NCI-H2029 treated with DMSO at 0.1 percent for 48 hours (cell line): ENCODE measurements at places on chromosomes 12 and 14.

DNA sequence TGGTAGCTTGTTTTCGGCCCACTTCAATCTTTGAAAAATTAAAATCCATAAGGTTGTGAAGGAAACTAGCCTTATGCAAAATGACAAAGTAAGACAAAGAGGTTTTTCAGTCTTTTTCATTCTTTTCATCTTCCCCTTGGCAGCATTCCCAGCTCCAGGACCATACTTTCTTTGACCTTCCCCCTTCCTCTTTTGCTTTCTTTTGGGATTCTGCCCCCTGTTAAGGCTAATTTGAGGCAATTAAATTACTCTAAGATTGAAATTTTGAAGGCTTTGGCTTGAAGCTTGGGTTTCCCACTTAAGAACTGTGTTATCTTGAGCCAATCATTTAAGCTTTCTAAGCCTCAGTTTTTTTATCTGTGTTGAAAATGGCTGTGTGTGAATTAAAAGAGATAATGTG lies 124.9 kb downstream of the DACT1 start:
- DNase-seq, result no peak

DNA sequence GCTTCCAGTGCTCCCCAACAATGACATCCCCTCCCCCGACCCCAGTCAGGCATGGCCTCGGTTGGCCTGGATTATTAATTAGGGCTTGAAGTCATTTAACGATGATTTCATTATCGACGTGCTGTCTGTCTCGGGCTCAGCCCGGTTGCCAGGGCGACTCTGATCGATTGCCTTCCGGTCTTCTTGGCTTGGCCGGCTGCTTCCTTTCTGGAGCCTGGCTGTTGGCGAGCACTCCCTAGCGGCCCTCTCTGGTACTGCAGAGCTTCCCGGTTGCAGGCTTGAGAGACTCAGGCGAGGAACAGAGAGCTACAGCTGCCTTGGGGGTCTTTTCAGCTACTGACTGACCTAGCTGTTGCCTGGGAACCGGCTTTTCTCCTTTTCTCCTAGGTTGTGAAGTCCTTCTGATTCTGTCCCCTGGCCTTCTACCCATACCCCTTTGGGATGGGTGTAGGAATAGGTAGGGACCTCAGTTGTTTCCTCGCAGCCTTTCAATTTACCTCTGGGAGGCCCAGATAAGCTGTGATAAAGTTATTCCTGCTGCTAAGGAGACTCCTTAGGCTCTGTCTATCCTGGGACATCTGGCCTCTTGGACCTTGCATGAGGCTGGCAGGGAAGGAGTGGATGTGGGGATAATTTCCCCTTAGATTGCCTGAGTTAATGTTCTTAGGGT lies 5.5 kb upstream of the CISTR start:
- peak; percentile 28 for DNase-seq

- no peak for DNase-seq
These were observed 58.1 kb downstream of the DAAM1 start for GRCh38 chr14:59246566-59246965.

DNA sequence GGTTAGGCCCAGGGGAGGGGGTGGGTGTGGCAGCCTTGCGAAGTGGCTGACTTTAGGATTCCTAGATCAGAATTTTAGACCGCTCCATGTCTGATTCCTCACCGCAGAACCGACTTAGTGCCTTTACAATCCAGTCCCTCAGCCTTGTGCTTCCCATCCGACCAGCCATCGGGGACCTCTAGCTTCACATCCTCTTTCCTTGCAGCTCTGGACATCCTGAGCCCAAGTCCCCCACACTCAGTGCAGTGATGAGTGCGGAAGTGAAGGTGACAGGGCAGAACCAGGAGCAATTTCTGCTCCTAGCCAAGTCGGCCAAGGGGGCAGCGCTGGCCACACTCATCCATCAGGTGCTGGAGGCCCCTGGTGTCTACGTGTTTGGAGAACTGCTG lies 557 bp downstream of the COPS7A start:
- DNase-seq, result no peak

DNA sequence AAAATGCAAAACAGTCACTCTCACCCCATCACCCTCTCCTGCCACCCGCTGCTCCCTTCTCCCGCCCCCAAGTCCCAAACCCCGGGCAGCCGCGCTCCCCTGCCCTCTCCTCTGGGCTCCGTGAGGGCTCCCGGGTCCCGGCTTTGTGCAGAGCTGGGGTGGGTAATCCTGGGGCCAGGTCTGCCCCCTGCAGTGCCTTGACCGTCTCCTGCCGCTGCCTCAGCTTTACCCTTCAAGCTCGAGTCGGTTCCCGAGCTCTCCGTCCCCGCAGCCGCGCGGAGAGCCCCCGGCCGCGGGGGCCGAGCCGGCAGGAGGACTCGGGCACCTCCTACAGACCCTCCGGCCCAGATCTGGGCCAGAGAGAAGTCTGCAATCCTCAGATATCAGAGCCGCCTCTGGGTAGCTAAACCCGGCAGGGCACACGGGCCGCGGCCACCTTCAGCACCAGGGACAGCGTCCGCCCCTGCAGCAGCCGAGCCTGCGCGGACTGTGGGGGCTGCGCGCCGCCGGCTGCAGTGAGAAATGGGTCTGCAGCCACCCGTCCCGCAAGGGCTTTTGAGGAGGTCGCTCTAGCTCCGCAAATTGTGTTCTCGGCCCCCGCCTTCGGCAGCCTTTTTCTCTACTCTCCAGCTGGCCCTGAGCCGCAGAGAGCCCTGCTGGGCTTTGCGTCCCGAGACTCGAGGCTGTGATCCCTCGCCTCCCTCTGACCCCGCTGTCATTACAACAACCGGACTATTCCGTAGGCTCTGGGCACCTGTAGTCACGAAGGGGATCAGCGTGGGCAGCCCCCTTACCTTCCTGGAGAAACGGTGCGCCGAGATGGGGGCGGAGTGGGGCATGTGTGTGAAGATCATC lies 1.2 kb downstream of the PRMT8 start:
- peak; percentile 19 for DNase-seq

- peak; percentile 6 for DNase-seq
These were observed 196.6 kb downstream of the PCNX1 start for GRCh38 chr14:71103662-71104484.

- no peak for DNase-seq
These were observed 64.6 kb downstream of the B4GALNT3 start for GRCh38 chr12:524167-524951.

- no peak for DNase-seq
These were observed 6.3 kb downstream of the TMEM179 start for GRCh38 chr14:104598039-104598909.

DNA sequence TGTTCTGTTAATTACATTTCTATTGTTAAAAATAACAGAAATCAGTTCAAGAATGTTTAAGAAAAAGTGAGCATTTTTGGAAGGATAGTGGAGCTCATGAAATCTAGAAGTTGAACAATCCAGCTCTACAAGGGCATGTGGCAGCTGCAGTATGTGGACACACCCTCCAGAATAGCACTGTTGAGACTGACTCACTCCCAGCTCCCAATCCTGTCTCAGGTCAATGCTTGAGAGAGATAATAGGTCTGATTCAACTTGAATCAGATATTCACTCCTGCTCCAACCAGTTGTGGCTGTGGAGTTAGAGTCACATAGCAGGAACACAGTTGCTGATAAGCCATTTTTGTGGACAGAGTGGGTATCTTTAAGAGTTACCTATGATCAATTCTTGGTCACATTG lies 113.0 kb upstream of the NTF3 start:
- no peak for DNase-seq

GRCh38 chr12:124734224-124734788 lies 129.4 kb downstream of the SCARB1 start:
- no peak for DNase-seq

DNA sequence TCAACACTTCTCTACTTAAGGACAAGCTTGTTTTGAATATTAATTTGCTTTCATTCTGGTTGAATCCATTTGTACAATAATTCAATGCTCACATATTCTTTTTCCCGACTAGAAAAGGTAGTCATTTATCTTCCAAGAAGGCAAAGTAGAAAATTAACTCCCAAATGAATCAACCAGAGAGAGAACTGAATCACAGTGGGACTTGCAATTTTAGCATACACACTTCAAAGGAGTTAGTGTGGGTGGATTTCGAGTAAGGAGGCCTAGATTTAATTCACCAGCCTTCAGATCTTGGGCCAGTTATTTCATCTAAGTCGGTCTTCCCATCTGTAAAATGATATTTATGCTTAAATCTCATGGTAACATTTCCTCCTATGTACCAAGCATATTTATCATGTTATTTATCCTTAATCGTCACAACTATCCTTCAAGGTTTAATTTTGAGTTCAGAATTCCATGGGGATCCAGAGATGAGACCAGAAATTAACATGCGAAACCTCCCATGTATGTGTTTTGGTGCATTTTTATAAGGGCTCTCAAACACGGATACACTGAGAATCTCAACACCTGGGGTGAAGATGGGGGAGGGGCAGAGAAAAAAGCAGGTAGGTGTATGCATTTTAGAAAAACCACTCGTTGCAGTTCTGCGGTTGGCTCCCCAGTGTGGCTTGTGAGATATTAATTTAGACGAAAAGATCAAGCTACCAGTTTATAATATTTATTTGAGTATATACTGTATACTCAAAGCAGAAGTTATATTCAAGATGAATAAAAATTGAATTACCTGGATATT lies 38.9 kb upstream of the IL22 start:
- DNase-seq, result no peak

GRCh38 chr14:51750542-51750941 lies 98.8 kb downstream of the FRMD6 start:
- no peak for DNase-seq

GRCh38 chr12:4849795-4850345 lies 59.8 kb upstream of the KCNA1 start:
- no peak for DNase-seq

DNA sequence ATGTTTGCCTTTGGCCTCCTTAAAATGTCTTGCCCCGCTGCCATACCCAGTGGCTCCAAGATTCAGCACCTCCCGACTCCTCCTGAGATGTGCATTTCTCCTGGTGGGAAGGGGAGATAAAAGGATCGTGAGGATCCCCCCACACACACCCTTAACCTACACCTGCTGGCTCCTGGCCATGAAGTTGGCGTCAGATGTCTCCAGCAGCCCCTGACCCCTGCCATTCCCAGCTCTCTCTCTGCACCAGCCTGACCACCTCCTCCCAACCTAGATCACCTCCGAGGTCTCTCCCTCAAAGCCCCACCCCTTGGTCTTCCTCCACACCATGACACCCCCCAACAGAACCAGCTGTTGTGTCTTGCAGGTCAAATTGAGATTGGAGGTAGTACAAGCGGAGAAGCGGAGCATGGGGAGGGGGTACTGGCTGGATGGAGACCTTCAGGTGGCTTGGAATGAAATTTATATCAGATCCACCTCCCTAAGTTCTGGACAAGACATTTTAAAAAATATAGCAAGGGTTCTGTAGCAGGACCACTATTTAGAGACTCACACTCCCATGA lies 151.1 kb upstream of the FKBP4 start:
- no peak for DNase-seq

DNA sequence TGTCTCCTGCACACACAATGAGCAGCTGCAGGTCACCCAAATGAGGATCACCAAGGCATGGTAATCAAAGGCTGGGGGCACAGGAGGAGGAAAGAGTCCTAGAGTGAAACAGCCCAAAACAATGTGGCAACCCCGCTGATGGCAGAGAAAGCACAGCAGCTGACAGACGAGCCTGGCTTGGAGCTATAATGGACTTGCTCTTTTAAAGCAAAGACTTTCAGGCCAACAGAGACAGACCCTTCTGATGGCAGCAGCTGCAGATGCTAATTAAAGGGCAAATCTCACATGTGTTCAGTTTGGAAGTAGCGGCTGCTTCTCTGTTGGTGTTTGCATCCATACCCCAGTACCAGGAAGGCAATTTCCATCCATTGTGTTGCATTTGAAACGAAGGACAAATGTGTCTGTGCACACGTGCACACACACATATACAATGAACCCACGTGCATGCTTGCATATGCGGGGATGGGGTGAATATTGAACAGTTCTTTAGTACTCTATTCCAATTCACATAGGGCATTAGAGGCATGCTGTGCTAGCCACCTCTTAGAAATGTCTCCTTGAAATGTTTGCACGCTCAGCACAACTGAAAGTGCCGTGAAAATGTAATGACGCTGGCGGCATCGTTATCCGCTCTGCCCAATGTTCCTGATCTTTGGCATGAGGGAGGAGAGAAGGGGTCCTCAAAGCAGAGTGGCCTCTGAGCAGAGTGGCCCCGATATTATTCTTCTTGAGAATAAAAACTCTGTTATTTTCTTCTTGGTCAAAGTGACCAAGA lies 38.1 kb downstream of the CIT start:
- no peak for DNase-seq

GRCh38 chr14:98070536-98070935 lies 1201.5 kb downstream of the BCL11B start:
- peak; percentile 50 for DNase-seq

DNA sequence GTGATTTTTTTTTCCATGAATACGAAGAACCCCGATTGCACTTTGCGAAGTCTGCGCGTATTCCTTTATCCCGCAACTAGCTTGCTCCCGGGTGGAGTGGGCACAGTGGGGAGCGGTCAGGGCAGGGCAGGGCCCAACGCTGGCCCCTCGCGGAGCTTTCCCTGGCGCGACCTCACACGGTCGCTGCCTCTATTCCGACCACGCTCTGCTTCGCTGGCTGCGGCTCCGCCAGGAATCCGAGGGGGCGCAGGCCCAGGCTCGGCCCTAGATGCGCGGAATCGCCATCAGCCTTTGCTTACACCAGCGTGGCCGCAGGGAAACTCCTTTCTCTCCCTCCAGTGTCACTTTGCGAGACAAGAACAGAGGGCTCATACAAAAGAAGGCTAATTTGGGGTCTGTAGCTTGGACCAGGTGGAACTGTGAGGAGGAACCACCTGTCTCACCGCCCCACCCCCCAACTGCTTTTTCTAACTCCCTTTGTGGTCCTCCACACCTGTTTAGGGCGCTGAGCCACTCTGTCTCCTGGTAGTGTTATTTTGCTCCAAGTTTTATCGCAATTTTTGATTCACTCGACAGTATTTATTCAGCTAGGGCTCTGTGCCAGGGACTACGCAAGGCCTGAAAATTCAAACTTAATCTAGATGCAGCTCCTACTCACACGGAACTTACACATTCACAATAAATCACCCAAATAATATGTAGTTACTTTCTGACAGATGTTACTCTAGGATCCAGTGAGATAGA lies 3.1 kb upstream of the NKX2-1 start:
- DNase-seq, result no peak

DNA sequence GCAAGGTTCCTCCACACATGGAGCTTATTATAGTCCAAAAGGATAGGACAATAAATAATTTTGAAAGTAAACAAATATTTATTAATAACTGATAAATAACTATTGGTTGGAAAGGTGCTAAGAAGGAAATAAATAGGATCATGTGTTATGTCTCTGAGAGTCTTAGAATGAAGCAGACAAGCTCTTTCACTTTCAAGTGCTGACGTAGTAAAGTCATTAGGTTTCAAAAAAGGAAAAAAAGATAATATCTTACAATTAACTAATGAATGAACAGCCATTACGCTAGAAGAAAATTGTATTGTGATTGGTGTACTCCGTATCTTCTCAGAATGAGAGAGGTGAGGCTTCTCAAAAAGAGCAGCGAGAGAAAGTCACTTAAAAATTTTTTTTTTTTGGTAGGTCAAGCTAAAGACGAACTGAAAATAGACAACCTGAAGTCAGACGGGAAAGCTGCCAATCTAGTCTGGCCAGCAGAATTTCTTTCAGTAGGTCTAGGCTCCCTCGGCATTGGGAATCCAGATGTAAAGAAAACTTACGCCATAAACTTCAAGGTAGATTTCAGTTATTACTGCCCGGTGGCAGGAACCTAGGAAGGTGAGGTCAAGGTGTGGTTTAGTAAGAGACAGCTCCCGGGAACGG lies 583 bp upstream of the LEMD3 start:
- no peak for DNase-seq
